Renal cortical epithelial cell (primary cell): ENCODE measurements at places on chromosomes 11 and 22.

DNA sequence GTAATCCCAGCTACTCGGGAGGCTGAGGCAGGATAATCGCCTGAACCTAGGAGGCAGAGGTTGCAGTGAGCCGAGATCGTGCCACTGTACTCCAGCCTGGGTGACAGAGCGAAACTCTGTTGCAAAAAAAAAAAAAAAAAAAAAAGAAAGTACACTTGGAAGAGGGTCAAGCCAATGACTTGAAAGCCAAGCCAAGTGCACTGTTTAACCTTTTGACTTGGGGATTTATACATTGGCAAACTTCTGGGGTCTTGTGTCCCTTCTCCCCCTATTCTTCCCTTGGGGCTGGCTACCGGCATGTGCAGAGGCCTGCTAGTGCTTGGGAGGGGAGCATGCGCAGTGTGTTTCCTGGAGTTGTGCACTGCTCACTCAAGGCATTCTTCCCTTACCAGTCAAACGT, 14.3 kb upstream of the THRSP start:
- no peak for DNase-seq

DNA sequence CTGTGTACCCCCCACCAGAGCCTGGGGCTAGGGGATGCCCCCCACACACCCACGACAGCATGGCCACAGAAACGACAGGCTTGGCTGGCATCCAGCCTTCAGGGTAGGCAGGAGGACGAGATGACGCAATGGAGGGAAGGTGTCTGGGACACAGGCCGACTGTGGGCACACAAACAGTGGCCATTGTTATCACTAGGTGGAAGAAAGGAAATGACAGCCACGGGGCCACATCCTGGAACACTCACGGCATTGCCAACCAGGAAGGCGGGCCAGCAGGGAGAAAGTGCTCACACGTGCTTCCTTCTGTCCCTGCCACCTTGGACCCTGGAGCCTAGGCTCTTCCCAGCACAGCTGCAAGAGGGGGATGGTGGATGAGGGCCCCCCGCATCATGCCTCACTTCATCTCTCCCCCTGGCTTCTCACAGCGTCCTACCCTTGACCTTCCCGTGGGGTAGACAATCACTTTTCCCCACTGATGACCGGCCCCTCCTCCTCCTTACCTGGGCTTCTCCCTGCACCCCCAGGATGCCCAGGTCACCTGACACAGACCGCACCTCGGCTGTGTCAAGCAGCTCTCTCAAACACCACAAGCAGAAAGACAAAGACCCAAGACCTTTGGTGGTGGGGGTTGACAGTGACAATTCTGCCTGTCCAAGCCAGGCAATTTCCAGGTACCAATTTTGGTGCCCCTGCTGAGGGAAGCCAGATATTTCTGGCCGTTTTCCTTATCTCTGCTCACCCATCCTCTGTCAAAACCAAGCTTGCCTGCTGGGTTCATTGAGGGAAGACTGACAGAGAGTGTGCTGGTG, 8.6 kb downstream of the PLA2G6 start:
- DNase-seq, result no peak

DNA sequence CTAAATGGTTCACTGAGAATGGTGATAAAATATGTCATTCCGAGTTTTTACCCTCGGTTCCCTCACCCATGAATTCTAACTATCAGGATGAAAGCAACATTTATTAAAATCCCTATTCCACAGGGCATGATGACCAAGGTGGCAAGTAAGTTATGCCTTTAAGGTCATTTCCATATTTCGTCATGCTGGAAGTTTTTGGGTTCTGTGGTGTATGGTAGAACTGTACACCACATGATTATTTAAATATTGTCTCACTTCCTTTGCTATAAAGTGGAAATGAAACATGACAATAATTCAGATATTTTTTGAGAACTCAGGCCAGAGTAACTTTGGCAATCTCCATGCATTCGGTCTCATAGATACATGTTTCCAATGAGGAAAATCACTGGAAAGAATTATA, 68.5 kb upstream of the CARD18 start:
- DNase-seq, result no peak

DNA sequence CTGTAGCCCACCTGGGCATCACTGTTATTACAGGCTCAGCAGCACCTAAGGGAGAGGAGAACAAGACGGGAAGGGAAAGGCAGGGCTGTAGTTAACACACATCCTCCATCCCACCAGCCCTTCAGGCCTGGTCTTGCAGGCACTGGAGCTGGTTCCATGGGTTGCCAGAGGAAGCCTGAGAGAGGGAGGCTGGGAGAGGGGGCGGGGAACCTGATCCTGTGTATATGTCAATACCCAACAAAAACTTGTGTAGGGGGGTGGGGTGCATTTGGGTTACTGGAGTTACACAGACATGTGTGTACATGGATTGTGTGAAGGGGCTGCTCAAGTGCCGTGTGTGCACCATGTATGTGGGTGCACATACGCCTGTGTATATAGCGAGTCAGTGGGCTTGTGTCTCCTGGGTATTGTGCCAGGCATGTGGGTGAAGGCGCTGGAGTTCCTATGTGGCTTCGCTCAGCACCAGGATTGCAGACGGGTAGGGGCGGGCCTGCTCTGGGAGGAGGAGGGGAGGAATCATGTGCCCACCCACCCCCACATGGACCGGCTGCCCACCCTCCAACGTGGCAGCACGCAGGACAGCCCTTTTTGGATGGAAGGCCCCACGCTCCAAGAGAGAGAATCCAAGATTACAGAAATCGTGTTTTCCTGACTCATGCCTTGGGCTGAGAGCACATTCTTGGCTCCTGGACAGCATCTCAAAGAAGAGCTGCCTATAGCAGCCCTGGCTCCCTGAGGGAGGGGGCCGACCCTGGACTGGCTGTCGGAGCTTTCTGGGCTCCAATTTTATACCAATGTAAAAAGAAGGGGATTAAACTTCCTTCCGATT, 4.2 kb upstream of the SERPINH1 start:
- DNase-seq, result no peak

- DNase-seq, result no peak
Observed at GRCh38 chr22:22674467-22674866, 30.1 kb downstream of the GGTLC2 start.

DNA sequence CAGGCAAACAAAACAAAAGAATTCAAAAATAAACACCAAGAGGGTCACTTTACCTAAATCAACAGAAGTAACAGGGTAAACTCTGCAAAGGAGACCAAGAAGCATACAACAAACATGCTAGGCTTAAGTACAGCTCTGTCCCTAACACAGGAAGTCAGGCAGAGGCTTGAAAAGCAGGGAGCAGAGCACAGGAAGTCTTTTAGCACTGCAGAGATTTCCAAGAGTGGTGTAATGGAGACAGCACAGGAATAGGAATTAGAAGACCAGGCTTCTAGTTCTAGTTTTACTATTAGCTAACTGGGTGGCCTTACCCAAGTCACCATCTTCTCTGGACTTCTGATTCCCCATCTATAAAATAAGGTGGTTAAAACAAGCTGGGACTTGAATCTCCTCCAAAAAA, 1.9 kb downstream of the RBFOX2 start:
- DNase-seq, result peak; percentile 46

DNA sequence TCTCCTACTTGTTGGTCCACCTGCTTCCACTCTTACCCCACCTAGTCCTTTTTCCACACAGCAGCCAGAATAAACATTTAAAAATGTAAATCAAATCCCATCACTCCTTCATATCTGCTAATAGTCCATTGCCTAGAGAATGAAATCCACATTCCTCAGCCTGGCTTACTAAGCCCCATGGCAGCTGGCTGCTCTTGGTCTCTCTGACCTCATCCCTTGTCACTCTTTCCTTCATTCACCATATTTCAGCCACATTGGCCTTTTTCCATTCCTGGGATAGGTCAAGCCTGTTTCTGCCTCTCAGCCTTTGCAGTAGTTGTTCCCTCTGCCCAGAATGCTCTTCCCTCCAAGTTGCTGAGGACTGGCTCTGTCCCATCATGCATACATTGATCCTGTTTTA, 512.8 kb downstream of the INSC start:
- peak; percentile 68 for DNase-seq

- DNase-seq, result no peak
Observed at GRCh38 chr22:45952151-45952550, 24.8 kb downstream of the WNT7B start.

GRCh38 chr22:19840059-19840458, 14.6 kb downstream of the GNB1L start:
- no peak for DNase-seq

- DNase-seq, result no peak
Observed at GRCh38 chr11:26703411-26704191, 18.3 kb downstream of the SLC5A12 start.

DNA sequence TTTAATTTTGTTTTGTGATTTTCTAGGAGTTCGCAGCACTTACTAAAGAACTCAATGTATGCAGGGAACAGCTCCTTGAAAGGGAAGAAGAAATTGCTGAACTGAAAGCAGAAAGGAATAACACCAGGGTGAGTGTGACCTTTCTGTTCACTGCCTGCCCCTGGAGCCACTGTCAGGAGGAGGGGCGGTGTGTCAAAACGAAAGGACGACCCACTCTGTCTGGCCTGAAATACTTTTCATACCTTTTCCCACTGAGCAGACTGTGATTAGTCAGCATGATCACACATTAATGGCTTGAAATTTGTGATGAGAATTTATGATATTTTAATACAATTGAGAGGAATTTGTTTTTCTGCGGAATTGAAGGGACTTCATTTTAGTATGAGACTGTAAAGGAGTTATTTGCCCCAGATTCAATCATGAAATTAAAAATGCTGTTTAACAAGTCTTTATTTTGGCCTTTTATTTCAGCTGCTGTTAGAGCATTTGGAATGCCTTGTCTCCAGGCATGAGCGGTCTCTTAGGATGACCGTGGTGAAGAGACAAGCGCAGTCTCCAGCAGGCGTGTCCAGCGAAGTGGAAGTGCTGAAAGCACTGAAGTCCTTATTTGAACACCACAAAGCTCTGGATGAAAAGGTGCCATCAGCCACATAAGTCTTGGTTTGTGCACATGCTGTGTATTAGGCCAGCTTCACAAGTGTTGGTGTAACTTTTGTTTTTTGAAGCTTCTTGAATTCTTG, 54.1 kb downstream of the PPFIA1 start:
- peak; percentile 56 for DNase-seq

- DNase-seq, result no peak
Observed at GRCh38 chr11:27807596-27807995, 107.3 kb upstream of the BDNF start.

DNA sequence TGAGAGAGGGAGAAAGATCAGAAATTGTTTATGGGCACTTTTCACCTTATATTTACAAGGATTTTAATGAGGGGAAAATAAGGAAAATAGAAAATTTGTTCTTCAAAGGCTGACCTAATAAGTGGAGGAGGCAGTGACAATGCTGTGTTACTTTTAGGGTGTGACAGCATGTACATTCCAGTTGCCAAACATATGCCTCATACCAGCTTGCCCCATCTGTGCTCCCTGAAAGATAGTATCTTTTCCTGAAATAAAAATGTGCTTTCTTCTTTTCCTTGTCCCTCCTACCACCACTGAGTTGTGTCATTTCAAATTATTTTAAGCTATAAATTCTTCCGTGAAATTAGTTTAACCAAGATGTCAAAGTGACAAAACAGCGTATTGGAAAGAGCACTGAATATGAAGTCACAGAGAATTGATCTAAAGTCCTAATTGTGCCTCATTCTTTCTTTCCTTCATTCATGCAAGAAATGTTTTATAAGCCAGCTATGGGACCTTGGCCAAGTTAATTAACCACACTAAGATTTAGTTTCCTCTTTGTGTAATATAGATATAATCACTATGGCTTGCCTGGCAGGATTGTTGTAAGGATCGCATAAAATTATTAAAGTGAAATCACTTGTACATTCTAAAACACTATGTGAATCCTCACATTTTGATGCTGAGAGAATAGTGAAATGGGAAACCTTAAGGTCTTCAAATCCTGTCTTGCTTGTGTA, 1307.5 kb upstream of the TENM4 start:
- DNase-seq, result no peak

DNA sequence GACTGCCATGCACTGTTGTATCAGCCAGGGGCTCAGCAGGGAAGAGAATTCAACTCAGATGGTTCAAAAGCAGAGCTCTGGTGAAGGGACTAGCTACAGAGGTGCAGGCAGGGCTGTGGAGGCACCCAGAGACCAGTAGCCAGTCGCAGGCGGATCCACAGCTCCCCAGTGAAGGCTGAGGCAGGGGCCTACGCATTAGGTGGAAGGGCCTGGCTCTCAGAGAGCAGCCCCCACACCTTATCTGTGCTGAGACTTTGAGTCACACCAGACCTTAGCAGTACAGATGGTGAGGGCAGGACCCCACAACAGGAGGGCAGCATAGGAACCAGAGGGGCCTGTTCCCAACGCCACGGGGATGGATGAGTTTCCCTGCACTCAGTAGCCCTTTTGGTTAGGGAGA, 189.6 kb downstream of the DSCAML1 start:
- DNase-seq, result no peak

- no peak for DNase-seq
Observed at GRCh38 chr11:122042981-122043380, 73.0 kb downstream of the BLID start.

DNA sequence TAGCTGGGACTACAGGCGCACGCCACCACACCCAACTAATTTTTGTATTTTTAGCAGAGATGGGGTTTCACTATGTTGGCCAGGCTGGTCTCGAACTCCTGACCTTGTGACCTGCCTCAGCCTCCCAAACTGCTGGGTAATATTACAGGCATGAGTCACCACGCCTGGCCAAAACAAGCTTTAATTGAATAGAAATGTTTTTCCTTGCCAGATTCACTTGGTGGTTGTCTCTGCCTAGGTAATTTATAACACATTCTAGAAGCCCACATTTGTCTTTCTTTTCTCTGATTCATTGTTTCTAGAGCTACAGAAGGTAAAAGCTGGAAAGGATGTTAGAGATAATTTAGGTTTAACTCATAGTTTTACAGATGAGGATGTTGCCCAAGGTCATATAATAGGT, 41.3 kb downstream of the CECR2 start:
- DNase-seq, result peak; percentile 16

DNA sequence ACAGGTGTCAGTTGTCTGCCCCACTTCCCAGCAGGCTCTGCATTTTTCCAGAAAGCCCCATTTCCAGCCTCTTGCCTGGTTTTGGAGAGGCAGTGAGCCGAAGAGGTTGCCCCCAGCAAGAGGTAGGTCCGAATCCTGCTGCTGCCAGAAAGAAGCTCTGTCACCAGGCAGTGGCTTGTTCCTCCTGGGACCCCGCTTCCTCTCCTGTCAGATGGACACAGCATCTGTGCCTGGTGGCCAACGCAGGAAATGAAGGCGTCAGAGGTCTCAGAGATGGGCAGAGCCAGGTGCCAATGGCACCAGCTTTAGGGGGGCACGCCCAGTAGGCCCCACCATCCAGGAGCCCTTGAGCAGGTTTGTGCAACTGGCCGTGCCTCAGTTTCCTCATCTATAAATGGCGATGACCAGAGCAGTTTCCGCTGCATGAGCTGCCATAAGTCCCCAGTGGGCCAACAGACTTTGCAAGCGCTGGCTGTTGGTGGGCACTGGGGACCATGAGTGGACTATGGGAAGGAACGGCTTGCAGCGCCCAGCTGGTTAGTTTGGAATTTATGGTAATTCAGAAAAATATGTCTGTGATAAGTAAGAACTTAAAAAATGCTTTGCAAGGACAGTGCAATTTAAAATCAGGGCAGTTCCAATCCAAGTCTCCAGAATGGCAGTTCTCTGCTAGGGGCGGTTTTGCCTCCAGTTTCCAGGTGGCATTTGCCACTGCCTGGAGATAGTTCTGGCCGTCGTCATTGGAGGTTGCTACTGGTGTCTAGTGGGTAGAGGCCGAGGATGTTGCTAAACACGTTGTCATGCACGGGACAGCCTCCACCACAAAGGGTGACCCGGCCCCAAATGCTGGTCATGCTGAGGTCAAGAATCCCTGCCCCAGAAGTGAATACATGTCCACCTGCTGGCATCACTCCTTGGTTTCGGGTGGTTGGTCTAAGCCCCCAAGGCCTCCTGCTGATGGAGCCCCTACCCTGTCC, 2.3 kb upstream of the OSBPL5 start:
- no peak for DNase-seq

GRCh38 chr22:23773483-23774113, 949 bp downstream of the MMP11 start:
- no peak for DNase-seq
